Kidney epithelial cell (primary cell): ENCODE measurements at places on chromosomes 2 and 18. TPM values are rescaled to one million over a fixed set of nuclear protein-coding genes. Genes with fewer than 3 reads are reported as not detected.

GRCh38 chr2:37636381-37637066, 34.9 kb downstream of the CDC42EP3 start:
- no peak for DNase-seq

DNA sequence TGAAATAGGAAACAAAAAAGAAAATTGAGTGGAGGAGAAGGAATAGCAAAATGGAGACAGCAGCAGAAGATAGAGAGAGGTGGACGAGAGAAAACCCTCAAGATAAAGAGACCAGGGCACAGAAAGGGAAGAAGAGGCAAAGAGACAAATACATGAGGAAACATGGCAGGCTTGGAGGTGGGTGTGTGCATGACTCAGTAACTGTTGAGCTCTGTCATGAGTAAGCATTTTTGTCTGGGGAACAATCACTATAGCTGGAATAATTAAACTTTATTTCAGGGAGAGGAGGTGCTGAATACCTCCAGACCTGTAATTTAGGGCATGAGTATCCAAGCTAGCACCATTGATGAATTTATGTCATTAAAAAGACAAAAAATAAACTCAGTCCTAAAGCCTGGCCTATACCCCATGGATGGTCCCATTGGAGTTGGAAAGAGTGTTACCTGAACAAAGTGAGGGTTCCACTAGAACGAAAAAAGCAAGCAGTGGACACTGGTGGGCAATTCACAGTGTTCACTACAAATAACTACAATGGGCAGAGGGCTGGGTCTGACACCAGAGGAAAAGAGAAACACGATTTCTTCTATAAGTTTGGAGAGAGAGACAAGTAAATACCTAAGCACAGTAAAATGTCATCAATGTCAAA, 145.5 kb downstream of the ADCYAP1 start:
- no peak for DNase-seq

DNA sequence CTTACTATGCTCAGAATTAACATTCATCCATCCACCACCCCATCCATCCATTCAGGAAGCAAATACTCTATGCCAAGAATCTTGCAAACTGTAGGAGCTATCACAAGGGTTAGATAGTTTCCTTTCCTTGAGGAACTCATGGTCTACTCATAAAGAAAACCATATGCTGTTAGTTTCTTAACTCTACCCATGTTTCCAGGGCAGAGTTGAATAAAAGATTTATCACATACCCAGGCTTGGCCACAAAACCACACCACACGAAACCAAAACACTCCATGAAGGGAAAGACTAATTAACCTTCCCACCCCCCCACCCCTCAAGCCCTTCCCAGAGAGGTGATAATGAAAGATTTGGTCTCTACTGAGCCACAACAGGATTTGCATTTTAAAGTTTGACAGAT, 23.7 kb upstream of the MSGN1 start:
- DNase-seq = no peak

DNA sequence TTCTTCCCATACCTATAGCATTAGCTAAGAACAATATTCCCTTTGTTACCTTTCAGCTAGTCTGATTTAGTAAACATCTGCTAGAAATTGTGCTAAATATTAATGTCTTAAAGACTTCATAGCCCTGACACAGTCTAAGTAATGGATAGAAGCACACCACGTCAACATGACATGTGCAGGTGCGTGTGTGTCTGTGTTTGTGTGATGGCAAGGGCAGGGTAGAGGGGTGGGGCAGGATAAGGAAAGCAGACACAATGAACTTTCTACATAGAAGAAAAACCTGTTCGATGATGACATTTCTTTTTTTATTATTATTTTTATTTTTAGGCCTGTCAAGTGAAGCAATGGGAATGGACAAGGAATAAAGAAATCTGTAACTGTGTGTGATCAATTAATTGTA, 223.3 kb downstream of the NOL4 start:
- DNase-seq = no peak

DNA sequence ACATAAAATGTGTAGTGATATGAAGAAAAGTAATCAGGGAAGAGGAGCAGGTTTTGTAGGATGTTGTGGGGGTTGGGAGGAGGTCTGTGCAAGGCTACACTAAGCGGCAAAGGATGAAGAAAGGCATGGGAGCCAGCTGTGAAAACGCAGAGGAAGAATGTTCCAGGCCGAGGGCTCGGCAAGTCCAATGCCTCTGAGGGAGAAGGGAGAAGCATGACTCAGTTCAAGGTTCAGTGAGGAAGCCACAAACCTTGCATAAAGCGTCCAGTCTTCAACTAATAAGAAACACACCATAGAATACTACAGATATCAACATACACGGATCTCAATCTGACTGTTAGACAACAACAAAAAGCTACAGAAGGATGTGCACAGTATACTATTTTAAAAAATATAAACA, 16.2 kb downstream of the EPB41L3 start:
- peak; percentile 73 for DNase-seq

DNA sequence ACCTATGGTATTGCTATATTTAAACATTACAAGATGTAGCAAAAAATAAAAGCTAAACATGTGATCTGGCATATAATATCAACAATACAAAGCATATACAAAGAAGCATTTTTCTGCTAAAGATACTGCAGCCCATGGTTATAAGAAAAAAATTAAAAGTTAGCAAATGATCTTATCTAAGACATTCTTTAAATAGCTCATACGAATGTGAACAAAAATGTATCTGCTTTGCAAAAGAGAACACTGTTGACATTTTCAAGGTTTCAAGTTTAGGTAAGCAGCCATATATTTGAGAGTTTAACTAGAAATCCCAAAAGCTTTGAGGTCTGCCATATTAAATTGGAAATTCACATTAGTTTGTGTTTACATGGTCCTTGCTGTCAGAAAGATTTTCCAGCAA, 301.0 kb upstream of the SLC39A10 start:
- DNase-seq = no peak

- DNase-seq = no peak
Observed at GRCh38 chr2:168939061-168939460, 38.0 kb downstream of the G6PC2 start.

DNA sequence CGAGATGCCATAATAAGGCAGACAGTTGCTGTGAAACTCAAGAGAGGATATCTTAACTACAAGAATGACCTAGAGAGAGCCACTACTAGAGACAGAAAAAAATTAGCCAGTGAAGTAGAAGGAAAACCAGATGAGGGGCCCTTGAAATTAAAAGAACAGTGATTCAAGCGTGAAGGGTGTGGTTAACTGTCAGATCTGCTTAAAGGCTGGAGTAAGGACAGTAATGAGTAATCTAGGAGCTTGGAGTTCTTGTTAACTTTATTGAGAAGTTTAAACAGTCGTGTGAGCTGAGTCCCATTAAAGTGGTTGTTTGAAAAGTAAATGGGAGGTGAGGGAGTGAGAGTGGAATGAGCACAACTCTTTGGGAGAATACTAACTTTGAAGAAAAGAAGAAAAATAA, 21.3 kb downstream of the PIGN start:
- no peak for DNase-seq

- DNase-seq = no peak
Observed at GRCh38 chr2:173669271-173669853, 295.8 kb downstream of the SP3 start.

GRCh38 chr2:60984720-60985119, 32.8 kb upstream of the PEX13 start:
- DNase-seq = no peak

GRCh38 chr2:219448099-219448775, 13.6 kb downstream of the SPEG start:
- DNase-seq = no peak

DNA sequence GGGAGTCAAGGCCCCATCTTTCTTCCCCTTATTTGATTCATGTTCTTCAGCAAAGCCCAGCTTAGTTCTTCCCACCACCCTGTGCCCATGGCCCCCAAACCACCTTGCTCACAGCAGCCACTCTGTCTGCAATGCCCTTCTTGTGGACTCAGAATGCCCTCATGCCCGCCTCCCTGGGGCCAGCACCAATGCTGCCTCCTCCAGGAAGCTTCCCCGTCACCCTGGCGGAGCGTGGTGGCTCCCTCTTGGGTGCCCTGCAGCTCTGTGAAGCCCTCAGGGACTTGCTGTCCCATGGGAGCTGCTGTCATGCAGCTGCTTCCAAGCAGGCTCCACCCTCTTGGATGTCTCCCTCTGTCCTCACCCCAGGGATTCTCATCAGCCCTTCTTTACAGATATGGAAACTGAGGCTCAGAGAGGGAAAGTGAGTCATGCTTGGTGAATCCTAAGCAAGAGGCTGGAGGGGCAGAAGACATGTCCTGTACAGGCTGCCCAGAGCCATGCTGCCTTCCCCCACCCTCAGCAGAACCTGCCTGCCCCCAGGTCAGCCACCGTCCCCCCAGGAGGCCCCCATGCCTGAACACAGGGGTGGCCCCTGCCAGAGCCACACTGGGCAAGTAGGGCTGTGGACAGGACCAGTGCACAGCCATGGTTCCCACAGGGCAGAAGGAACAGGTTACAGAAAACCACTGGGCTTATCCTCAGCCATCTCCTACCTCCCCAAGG, 11.8 kb upstream of the DUSP2 start:
- no peak for DNase-seq

- DNase-seq = no peak
Observed at GRCh38 chr2:122029456-122029855, 274.0 kb downstream of the TSN start.

DNA sequence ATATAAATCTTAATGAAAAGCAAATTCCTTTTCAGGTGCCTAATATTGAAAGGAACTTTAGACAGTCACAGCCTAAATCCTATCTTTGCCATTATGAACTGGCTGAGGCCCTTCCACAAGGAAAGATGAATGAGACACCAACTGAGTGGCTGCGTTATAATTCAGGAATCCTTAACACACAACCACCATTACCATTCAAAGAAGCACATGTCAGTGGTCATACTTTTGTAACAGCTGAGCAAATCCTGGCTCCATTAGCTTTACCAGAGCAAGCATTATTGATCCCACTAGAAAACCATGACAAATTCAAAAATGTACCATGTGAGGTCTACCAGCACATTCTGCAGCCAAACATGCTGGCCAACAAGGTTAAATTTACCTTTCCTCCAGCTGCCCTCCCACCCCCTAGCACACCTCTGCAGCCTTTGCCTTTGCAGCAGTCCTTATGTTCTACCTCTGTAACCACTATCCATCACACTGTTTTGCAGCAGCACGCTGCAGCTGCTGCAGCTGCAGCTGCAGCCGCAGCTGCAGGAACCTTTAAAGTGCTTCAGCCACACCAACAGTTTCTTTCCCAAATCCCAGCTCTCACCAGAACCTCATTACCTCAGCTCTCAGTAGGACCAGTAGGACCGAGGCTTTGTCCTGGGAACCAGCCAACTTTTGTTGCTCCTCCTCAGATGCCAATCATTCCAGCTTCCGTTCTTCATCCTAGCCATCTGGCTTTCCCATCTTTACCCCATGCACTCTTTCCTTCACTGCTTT, 340.1 kb downstream of the ZNF804A start:
- DNase-seq = no peak

GRCh38 chr18:24086082-24086481, 52.8 kb upstream of the CABYR start:
- no peak for DNase-seq

DNA sequence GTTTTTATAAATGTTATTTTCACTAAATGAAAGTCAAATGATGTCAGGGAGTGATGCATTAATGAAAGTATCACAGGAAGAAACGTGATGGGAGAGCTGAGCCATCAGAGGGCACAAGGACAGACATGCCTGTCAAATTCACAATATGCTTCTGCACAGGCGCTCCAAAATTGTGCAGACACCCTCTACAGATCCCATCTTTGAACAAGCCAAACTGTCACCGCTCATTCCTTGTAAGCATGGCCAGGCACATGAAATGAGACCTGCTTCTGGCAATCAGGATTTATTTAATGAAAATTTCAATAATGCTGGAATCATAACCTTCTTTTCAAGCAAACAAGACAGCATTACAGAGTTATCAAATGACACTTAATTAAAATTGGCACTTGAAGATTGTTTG, 20.4 kb upstream of the FSHR start:
- no peak for DNase-seq

GRCh38 chr2:207051385-207051965, 112.2 kb downstream of the CPO start:
- DNase-seq = no peak

- no peak for DNase-seq
Observed at GRCh38 chr18:76188097-76188496, 306.9 kb downstream of the ZNF516 start.

DNA sequence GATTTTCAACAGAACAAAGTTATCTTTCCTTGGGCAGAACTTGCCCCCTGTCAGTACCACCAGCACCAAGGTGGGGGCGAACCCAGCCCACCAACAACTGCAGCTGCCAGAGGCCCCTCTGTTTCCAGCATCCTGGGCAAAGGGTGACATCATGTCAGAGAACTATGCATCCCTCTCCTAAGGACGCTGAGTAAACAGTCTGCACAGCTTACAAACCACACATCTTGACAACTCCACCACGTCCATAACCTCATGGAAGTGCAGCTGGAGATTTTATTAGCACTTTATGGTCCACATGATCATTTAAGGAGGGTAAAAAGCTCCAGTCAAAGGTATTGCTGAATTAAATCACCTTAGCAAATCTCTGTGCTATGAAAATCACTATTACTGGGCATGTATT, 40.4 kb downstream of the PIEZO2 start:
- no peak for DNase-seq

DNA sequence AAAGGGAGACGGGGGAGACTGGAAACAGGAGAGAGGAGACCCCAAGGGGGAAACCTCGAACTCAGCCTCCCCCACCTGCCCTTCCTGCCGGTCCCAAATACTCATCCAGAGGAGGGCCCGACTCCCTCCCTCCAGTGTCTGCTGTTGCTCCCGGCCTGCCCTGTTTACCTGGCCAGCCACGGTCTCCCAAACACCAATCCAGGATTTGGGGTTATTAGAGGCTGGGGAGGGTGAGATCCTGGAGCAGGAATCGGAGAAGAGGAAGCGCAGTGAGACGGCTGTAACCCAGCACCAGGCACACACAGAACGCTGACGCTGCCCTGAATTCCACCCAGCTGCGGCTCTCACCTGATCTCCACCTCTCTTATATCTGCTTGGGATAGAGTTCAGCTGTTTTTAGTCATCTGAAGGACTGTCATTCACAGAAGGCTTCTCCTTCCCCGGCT, 213.0 kb downstream of the TNS1 start:
- DNase-seq = no peak

DNA sequence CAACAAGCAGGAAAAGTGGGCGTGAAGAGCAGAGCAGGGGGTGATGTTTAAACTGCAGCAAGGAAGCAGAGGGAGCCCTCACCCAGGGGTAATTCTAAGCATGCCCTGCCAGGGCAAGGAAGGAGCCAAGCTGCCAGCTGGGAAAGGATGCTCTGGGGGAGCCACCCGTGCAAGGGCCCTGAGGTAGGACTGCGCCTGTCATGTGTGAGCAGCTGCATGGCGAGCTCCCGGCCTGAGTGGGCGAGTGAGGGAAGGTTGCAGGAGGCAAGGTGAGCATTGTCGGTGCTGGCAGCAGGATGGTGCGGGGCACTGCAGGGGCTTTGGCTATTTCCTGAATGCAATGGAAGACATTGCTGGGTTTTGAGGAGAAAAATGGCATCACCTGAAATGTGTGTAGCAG, 107.2 kb downstream of the COPS8 start:
- no peak for DNase-seq

GRCh38 chr2:174048243-174048642, 83.1 kb upstream of the SP3 start:
- DNase-seq = no peak

- no peak for DNase-seq
Observed at GRCh38 chr2:72367530-72368225, 220.0 kb upstream of the CYP26B1 start.

SERPINB11 gene
- not detected in 2 replicates for total RNA-seq

SGPP2 gene
- total RNA-seq = 27.0 and 29.1 TPM in 2 replicates

SNTG2 gene
- 0.38 and 0.68 TPM in 2 replicates for total RNA-seq

GALNT13 gene
- 0.46 and 0.75 TPM in 2 replicates for total RNA-seq

GEN1 gene
- 8.9 and 9.1 TPM in 2 replicates for total RNA-seq

DHRS9 gene
- total RNA-seq = not detected in 2 replicates

LRRC30 gene
- total RNA-seq = not detected in 2 replicates

ASXL3 gene
- total RNA-seq = 1.4 and 1.8 TPM in 2 replicates

GATA6 gene
- total RNA-seq = 2.5 TPM in 2 replicates

DSG4 gene
- total RNA-seq = not detected in 2 replicates
